ENCODE measurements at places on chromosomes 12 and 14.

DNA sequence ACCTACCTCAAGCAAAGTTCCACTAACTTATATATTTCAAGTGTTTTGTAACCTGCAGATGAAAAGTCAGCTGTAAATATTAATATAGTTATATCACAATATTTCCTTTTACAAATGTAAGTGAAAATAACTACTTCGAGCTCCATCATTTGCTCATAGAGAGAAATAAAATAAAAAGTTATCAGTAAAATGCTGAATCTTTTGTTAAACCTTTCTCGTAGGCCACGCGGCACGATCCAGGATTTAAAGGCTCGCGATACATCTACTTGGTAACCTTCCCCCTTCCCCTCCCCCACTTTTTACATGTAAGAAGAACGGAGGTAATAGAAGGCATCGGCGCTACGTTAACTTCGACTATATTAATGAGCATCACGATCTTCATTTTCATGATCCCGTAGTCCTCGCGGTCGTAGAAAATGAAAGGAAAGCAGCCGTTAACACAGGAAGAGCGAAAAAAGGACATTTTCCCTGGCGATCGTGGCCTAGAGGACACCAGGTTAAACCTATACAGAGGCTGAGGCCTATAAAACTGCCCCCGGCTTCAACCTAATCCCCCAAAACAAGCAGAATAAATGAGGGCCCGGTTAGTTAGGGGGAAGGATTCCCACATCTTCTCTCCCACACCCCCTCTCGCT, 508 bp downstream of the HNRNPC start:
- peak; percentile 49 for DNase-seq

- peak; percentile 0 for DNase-seq
Measured at GRCh38 chr12:44774815-44775411, 101.2 kb downstream of the NELL2 start.

GRCh38 chr12:3603576-3603975, 112.6 kb downstream of the PRMT8 start:
- DNase-seq: no peak

GRCh38 chr12:68400226-68400829, 68.2 kb upstream of the MDM1 start:
- no peak for DNase-seq

GRCh38 chr12:29943683-29944082, 159.9 kb upstream of the TMTC1 start:
- DNase-seq: no peak

GRCh38 chr14:94157197-94157596, 16.9 kb upstream of the PPP4R4 start:
- no peak for DNase-seq

DNA sequence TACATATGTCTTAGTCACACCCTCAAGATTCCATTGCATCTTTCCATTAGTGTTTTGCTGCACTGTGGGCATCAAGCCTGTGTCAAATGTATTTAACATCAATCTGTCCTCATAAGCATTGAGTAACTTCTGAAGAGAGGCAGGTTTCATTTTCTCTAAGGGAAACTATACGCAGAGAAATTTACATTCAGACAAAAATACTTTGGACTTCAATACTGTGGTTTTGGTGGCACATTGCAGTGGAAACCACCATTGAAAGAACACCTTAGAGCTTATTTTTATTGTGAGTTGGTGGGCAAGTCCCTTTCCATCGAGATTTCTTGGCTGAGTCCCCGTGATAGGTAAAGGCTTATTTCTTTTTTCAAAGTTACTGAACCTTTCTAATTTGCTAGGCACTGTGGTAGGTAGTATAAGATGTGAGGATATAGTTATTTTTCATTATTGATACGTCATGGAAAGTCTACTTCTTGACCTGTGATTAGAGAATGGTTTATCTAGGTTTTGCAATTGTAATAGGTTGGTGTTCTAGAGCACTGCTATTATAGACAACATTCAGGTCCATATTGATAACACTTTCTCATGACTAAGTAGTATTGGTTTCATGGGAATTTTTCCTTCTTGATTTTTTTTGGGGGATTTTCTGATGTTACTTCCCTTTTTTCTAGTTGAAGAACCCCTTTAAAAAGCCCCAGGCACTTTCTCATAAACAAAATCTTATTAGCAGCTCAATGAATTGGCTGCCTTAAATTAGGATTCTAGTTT, 81.9 kb downstream of the CFAP54 start:
- DNase-seq: no peak

GRCh38 chr12:115833704-115834103, 443.8 kb downstream of the MED13L start:
- DNase-seq: no peak

- no peak for DNase-seq
Measured at GRCh38 chr12:23816394-23816851, 133.0 kb downstream of the SOX5 start.

DNA sequence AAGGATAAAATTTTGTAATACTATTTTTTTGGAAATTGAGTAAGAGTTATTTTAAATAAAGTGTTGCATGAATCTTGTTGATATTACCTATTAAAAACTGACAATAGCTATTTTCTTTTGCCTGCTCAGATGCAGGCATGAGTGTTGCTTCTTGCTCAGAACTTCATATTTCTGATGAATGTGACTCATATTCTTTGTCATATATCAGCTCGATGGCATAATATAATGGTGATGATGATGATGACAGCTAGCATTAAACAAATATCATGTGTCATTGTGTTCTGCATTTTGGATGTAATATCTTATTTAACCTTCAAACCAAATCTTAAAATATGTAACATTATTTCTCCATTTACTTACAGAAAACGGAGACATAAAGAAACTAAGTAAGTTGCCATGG, 605.5 kb upstream of the FOXG1 start:
- no peak for DNase-seq

DNA sequence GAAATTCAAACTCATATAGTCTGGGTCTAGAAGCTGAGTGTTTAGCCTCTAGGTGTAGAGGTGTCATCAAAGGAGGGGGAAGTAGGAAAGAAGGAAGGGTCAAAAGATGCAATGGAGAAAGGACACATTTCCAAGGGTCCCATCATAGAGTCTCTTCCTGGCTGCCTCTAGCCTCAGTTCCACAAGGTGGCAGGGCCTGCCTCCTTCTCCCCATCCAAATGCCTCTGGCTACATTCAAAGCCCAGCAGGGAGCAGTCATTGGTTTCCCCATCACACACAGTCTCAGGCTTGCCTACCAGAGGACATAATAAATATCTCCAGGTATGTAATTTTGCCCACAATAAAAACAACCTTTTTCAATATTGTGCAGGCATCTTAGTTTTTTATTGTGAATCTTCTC, 2.1 kb upstream of the CCT2 start:
- DNase-seq: no peak

DNA sequence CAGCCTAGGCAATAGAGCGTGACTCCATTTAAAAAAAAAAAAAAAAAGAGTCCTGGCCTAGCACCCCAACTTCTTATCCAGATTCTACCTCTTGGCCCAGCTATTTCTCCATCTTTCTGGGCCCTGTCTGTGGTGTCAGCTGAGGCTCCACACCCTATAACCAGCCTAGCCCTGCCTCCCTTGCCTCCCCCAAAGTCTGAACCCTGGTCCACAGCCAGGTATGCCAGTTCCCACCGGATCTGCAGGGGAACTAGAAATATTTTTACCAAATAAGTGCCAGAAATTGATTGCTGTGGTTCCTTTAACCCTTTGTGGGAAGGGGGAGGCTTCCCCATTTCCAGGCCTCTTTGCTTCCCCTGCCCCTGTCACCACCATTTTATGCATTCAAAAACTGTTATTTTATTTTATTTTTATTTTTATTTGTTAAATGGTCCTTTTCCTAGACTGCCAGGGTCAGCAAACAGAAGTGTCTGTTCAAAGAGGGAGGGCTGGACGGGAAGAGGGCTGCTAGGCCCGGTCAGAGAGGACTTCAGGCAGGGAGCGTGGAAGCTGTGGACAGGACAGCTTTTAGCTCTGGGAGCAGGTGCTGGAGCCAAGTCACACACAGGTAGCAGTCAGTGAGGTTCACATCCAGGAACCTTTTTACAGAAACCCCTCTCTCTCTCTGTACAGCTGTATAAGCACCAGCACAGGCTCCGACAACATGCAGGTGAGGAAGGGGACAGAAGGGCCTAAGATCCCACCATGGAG, 23.2 kb downstream of the TTC9 start:
- no peak for DNase-seq

DNA sequence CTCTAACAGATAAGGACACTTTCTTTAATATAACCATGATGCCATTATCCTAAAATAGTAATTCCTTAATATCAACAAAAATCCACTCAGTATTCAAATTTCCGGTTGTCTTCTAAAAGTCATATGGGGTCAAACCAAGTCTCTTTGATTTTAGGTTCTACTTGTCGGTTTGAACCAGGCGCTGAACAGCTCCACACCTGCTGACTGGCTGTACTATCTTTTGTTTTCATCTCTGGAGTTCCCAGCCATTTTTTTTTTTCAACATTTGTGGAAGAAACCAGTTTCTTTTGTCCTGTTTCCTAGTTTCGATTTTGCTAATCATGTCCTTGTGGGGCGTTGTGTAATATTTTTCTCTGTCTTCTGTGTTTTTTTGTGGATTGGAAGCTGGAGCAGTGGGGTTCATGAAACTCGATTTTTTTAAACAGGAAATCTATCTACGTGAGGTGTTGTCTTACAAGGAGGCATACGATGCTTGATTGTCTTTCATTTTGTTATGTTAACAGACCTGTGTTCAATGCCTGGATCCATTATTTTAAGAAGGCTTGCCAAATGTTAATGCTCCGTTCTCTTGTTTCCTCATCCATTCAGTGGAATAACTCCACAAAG, 50.2 kb downstream of the FZD10 start:
- no peak for DNase-seq

GRCh38 chr12:47039756-47040155, 39.7 kb upstream of the PCED1B start:
- DNase-seq: no peak

DNA sequence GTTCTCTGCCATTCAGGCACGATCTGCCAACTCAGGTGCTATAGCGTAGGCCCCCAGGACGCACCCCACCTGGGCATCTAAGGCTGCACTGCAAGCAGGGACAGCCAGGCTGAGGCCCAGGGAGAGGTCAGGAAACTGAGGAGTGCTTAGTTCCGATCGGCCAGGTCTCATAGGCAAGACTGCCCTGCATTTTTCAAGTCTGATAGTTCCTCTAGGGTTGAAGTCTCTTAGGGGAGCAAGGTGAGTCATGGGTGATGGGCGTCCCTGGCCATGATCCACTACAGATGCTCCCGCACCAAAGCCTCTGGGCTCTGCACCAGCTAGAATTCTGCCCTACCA, 13.2 kb downstream of the NOPCHAP1 start:
- no peak for DNase-seq

DNA sequence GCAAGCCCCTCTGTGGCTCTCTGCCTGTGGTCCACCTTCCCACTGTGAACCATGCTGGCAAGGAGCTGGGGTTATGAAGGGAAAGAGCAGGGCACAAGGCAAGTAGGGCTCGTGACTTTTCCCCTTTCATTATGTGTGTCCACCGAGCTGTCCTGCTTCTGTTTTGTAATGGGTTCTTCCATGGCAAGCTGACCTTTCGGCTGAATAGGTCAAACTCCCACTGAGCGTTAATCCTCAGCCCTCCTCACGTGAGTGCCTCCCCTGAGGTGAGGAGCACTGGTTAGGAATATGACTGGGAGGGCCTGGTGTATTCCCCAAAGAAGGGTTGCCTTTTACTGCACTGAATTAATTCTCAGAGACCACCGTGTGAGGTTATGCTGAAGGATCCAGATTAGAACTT, 424.3 kb downstream of the NPAS3 start:
- no peak for DNase-seq

- DNase-seq: no peak
Measured at GRCh38 chr12:69189378-69189978, 49.9 kb upstream of the CPSF6 start.

DNA sequence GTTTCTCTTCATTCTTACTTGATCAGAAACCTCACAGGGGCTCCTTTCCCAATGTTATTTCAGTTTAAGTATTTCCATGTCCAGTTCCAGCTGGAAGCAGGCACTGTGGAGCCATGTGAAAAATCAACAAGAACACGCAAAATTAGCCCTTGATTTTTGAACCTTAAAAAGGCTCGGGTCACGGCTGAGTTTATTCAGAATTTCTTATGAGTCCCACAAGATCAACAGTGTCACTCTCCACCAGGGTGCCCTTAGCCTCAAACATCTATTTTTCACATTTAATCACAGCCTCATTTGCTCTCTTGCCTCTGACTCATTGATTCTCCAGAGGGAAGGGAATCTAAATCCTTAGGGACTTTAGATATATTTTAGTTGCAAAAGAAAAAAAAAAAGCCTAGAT, 157.7 kb upstream of the AVPR1A start:
- DNase-seq: no peak

- no peak for DNase-seq
Measured at GRCh38 chr14:58243790-58244555, 670 bp upstream of the PSMA3 start.

GRCh38 chr14:65686761-65687160, 274.2 kb downstream of the FUT8 start:
- no peak for DNase-seq

DNA sequence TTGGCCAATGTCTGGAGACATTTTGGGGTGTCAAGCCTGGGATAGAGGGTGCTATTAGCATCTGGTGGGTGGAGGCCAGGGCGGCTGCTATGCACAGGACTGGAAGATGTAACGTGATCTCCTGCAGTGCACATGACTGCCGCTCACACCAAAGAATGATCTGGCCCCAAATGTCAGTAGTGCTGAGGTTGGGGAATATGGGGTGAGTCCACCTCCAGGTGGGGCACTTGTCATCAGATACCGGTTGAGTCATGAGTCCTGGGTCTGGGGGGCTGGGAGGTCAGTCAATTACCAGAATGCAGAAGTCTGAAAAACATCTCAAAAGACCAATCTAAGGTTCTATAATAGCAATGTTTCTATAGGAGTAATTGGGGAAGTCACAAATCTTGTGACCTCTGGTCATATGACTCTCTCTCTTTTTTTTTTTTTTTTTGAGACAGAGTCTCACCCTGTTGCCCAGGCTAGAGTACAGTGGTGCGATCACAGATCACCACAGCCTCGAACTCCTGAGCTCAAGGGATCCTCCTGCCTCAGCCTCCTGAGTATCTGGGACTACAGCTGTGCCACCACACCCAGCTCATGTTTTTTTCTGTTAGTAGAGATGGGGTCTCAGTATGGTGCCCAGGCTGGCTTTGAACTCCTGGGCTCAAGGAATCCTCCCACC, 6.0 kb upstream of the SDSL start:
- no peak for DNase-seq

GRCh38 chr14:89616425-89616824, 199.4 kb upstream of the FOXN3 start:
- DNase-seq: no peak

DNA sequence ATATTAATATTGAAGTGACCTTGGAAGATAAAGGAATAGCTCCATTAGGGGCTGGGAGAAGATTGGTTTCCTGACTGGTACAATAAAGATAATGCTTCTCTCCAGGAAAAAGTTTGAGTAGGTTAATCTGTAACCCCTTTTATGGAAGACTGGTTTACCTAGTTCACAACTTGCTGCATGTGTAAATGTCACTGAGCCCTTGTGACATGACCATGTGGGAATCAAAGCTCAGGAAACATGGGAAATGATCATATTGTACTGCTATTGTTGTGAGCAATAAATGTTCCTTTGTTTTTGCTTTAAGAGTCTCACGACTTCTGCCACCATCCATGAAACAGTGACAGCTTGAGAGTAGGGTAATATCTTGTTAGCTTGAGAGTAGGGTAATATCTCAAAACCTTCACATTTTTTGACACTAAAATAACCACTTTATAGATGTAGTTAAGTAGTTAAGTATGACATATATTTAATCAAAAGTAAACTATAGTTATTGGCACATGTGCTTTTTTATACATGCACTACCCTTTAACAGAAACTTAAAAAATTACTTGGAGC, 1338.6 kb downstream of the FSCB start:
- no peak for DNase-seq

All from NCI-H1694 (cell line).